ENCODE measurements at places on chromosomes 4 and X. TPM values are rescaled to one million over a fixed set of nuclear protein-coding genes. Genes with fewer than 3 reads are reported as not detected.

DNA sequence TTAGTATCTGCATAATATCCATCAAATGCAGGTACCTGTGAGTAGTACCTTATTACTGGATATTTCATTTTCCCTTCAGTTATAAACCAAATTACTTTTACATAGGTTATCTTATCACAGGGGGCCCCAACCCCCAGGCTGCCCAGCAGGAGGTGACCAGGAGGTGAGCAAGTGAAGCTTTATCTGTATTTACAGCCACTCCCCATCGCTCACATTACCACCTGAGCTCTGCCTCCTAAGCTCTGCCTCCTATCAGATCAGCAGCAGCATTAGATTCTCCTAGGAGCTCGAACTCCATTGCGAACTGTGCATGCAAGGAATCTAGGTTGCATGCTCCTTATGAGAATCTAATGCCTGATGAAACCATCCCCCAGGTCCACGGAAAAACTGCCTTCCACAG, 6.3 kb downstream of the PRSS12 start:
- DNase-seq, result no peak

Gene FGF13
- total RNA-seq, result 128 TPM

Gene ZNF718
- total RNA-seq, result 26.1 TPM

- DNase-seq, result no peak
Measured at GRCh38 chrX:86348669-86349068, 200.4 kb downstream of the DACH2 start.

GRCh38 chrX:25068340-25068739, 52.6 kb upstream of the ARX start:
- no peak for DNase-seq

DNA sequence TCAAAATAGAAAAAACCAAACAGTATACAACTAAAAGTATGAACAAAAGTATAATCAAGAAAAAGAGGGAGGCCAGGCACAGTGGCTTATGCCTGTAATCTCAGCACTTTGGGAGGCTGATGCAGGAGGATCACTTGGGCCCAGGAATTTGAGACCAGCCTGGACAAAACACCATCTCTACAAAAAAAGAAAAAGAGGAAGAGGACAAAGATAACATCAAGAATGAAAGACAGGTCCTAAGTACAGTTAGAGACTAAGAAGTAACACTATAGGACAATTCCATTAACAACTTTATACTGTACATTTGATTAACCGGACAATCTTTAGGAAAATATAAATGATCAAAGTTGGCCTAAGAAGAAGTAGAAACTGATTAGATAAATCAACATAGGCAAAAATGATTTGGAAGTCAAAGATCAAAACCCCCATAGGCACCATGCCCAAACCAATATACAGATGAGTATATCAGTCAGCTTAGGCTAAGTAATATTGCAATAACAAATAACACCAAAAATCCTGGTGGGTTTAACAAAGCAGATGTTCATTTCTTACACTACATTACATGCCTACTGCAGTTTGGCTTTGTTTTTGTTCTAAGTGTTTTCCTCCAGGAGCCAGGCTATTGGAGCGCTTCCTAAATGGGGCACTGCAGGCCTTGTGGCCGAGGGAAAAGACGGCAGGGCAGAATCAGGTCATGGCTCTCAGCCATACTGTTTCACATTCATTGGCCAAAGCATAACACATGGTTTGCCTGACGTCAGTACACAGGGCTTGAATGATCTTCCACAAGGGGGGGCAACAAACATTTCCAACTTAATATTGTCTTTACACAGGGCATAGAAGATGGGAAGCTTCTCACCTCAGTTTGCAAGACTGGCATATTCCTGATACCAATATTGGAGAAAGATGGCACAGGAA, 42.2 kb upstream of the HGFAC start:
- no peak for DNase-seq

- DNase-seq, result no peak
Measured at GRCh38 chrX:928606-929005, 283.8 kb downstream of the CRLF2 start.

GRCh38 chrX:40197071-40197470, 99.3 kb upstream of the BCOR start:
- no peak for DNase-seq

Measured in frontal cortex (tissue), 4 donors.